ENCODE measurements at places on chromosomes 12 and 14.
A peak's percentile ranks its signal among the peaks of the same experiment; 100 is the strongest.

- no peak for DNase-seq
These were observed 16.3 kb downstream of the BORCS5 start for GRCh38 chr12:12372946-12373722.

- no peak for DNase-seq
These were observed 9.4 kb upstream of the ZNF740 start for GRCh38 chr12:53170876-53171724.

DNA sequence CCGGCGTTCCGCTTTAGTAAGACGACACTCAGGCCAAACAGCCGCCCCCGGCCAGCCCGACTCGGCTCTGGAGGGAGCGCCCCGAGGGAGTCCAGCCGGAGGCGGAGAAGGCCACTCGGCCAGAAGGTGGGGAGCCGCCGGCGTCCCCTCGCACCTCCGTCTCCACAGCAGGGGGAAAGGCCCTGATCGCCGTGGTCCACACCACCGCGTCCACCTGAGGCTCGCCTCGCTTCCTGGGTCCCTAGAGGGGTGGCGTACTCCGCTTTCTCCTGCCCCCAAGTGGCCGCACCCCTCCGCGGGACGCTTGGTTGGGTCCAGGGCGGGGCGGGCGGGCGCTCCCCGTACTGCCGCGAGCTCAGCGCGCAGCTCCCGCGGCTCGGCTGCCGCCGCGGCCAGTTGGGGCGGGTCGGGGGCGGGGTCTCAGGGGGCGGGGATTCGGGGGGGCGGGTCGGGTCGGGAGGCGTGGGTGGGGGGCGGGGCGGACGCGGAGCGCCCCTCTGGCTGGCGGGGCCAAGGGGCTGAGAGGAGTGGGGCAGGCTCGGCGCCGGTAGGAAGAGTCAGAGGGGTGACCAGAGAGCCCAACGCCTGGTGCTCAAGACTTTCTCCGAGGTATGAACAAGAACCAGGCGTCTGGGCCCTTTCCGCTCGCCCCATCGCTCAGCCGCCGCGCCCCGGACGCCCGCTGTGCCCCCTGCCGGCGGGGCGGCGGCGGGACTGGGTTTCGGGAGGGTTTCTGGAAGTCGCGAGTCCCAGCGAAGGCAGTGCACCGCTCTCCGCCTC is at the start of gene FRMD6:
TSS of gene FRMD6 (plus strand) at position 523 of the 780 bp plus-strand sequence. CDS start 37,927 bp downstream, outside the sequence.
- DNase-seq: peak; percentile 93

GRCh38 chr12:57622293-57623245 is 10.4 kb downstream of the B4GALNT1 start:
- no peak for DNase-seq

DNA sequence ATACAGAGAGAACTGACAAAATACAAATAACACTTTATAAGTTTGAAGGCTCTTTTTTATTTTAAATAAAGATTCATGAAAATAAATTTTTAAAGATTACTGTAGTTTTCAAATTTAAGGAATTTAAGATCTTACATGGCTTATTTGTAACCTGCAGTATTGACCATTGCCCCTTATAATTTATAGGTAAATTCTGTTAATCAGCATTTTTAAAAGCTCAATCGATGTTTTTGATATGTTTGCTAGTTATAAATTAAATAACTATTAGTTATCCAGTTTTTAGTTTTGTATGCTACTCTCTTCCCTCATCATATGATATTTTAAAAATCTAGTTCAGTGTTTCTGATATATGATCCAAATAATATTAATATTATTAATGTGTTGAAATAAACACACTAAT is 109.9 kb downstream of the MON2 start:
- DNase-seq: no peak

- DNase-seq: no peak
These were observed 552.3 kb downstream of the SLC16A7 start for GRCh38 chr12:60148109-60148508.

GRCh38 chr12:128258866-128259555 is 8.0 kb upstream of the TMEM132C start:
- no peak for DNase-seq

DNA sequence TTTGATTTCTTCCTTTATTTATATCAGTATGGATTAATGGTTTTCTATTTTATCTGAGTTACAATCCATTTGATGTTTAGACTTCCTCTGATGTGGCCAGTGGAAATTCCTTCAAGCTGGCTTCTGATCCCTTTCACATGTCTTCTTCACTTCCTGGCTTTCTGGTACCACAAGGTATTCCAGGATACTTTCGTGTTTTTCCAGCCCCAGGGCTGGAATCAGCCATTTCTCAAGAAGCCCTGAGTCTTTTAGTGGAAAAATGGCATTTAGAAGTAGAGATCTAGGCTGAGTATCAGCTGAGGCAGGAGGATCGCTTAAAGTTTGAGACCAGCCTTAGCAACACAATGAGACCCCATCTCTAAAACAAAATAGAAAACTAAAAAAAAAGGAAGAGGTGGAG is 93.3 kb downstream of the FIGNL2 start:
- no peak for DNase-seq

- no peak for DNase-seq
These were observed 115.5 kb downstream of the EML1 start for GRCh38 chr14:99908653-99909250.

DNA sequence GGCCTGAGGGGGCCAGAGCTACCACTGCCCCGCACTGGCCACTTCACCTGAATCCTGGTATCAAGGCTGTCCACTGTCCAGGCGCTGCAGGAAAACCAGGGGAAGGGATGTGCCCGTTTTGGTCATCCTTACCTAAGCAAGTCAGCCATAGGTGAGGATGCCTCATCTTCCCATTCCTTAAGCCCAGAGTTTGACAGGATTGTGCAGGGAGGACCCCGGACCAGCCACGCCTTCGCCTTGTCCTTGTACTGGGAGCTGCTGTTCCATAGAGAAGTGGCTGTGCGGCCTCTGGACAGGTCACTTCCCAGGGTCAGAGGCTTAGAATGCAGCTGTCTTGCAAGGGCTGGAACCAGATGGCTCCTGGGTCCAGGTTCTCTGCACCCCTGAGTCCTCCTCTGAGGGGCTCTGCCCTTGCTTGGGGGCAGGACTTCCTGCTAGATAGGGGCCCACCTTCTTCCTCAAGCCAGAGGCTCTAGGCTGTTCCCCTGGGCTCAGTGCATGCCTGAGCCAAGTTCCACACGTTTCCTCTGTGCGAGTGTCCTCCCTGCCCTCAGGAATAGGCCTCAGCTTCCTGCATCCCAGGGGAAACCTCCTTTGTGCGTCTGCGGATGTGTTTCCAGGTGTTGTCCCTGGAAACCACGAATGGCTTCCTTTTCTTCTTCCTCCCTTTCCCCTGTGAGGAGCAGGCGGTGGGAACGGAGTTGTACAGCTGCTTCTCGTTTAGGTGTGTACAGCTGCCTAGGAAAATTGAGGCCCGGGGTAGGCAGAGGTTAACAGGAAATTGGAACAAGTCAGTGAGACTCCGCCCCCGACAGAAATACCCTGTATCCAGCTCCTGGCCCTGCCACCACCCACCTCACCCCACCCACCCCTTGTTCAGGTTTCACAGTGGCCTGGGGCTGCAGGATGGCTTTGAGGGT is 54.3 kb upstream of the RIN3 start:
- peak; percentile 61 for DNase-seq

GRCh38 chr12:29943683-29944082 is 159.9 kb upstream of the TMTC1 start:
- DNase-seq: no peak

GRCh38 chr14:101586531-101587430 is 25.5 kb downstream of the DIO3 start:
- peak; percentile 10 for DNase-seq

DNA sequence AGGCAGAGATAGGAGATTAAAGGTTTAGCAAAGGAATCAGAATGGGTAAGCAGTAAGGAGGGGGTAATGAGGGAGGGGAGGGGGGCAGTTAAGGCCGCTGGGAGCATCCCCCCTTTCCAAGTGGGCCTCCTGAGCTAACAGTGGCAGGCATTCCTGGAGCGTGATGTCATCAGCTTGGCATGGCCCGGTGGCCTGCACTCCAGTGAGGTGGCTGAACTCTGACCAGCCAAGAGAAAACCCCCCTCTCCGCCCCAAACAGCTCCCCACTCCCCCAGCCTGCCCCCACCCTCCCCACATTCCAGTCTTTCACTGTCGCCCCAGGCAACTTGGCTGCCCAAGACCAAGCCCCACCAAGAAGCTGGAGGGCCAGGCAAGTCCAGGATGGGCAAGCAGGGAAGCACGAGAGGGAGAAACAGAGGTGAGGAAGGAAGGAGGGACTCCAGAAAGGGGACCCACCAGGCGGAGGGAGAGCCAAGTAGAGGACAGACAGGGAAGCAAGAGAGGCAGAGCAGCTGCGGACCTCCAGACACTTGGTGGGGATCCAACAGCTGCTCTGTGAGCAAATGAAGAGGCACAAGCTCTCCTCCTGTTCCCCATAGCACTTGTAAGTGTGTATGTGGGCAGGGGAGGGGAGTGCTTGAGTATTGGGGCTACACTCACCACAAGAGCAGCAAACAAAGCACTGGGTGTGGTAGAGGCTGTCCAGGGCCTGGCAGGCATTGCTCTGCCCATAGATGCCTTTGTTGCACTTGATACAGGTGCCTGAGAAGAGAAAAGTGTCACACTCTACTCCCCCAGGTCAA is 4.5 kb downstream of the AJUBA start:
- peak; percentile 82 for DNase-seq

DNA sequence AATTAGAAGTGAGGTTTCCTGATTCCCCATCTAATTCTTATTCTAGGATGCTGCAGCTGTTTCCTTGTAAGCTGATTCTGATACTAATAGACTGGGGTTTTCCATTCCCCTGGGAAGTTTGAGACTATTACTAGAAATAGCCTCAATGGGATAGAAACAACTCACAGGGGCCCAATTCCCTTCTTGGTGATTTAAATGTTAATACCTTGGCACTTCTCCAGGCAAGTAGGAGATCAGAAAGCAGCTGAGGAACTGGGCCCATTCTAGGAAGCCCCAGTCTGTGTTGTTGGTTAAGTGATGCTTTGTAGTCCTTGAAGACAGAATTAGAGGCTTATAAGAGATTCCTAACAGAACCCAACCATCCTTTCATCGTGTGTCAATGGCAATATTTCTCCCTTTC is 407.0 kb upstream of the SEL1L start:
- no peak for DNase-seq

GRCh38 chr12:26854031-26854390 is 21.0 kb upstream of the ITPR2 start:
- DNase-seq: no peak

DNA sequence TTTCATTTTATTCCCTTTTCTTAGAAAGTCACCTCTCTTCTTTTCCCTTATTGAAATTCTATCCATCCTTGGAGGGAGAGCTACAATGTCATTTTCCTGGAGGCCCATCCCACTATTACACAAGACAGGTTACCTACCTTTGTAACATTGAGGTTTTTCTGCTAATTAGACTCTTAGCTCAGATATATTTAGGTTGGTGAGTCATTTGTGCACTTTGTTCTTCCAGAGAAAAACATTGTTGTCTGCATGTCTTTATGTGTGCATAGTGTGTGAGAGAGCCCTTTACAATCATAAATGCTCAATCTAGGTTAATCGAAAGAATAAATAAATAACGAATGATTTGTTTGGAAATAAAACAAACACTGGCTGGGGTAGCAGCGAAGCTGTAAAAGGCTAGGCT is 191.8 kb downstream of the DACT1 start:
- no peak for DNase-seq

- DNase-seq: no peak
These were observed 658.5 kb upstream of the MGAT4C start for GRCh38 chr12:86914721-86915120.

GRCh38 chr12:116241157-116241759 is 36.2 kb downstream of the MED13L start:
- no peak for DNase-seq

GRCh38 chr12:12622418-12622817 is 10.7 kb downstream of the CREBL2 start:
- no peak for DNase-seq

All from femur (tissue), 1 donor.